ENCODE measurements at places on chromosomes 16 and 17. TPM values are rescaled to one million over a fixed set of nuclear protein-coding genes. Genes with fewer than 3 reads are reported as not detected.

GRCh38 chr17:77165577-77165976 is 24.8 kb downstream of the SEC14L1 start:
- DNase-seq: no peak

DNA sequence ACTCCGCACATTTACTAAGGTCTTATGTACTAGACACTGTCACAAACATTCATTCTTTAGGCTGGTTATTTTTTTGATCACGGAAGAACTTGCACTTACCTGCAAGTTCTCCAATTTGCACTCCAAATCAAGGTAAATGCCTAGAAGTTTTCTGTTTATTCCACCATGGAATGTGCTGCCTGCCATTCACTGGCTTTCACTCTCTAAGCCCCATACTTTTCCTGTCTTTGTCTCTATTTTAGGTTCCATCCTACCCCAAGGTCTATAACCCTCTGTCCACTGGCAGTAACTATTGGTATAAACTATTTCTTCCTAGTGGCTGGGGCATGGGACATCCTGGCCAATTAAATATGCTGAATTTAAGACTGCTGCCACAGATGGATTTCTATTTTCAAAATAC is 15.9 kb downstream of the XPO6 start:
- DNase-seq: no peak

- DNase-seq: no peak
Measured at GRCh38 chr16:47858333-47858982, 297.3 kb downstream of the ABCC12 start.

Gene CIBAR2
- not detected for total RNA-seq

DNA sequence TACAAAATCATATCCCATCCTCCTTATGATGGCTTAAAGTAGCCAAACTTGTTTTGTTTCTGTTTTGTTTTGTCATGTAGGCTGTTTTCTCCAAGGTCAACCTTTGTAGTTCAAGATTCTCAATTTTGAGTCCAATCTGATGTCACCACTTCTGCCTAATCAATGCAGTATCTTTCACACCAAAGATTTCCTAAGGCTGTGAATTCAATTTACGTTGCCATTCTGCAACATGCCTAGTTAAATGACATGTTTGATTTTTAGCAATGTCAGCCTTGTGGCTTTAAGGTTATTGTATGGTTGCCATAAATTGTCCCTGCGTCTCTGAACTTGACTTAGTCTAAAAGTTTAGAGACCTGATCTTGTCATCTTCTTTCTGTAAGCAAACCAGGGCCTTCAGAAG is 20.4 kb downstream of the ZNF213 start:
- no peak for DNase-seq

DNA sequence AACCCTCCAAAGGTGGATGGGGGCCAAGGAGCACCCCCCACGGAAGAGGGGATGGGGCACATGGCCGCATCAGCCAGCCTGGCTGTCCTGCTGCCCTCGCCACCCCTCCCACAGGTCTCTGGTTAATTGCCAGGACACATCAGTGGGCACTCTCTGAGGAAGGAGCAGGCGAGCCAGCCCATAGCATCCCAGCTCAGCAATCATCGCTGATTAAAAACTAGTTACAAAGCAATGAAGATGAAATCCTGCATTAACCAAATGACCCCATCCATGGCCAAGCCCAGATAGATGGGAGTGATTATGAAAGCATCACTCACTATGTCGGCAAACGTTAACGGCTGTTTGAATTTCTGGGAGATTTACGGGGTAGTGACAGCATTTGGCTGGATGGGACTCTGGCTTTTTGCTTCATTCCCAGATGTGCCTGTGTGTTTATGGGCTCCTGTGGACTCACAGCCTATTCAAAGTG is 45.3 kb downstream of the CCDC182 start:
- DNase-seq: no peak

DNA sequence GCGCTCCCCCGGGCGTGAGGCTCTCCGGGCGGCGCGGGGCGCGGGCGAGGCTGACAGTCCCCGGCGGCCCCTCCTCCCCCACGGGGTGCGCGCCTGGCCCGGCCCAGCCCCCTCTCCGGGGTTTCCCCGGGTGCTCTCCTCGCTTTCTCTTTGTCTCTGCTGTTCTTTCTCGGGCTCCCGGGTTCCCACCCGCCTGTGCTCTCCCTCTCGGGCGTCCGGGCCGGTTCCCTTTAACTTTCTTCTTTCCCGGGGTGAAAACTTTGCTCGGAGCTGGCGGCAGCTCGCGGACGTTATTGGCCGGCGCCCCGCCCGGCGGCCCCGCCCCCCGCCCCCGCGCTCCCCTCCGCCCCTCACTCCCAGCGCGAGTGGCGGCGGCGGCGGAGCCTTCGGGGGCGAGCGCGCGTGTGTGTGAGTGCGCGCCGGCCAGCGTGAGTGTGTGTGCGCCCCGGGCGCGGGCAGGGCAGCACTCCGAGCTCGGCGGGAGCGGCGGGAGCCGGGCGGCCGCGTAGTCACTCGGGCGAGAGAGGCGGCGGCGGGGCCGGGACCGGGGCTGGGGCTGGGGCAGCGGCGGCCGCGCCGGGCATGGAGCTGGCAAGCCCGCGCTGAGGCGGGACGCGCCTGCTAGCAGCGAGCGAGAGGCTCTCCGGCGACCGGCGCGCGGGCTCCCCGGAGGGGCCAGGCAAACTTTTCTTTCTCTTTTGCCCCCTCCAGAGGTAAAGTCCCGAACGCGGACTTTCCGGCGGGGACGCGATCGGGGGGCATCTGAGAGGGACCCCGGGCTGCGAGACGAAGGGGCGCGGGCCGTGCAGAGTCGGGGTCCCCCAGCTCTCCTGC is at the start of gene NTN1:
Gene NTN1 (plus strand): TSS at position 353 of the 834 bp plus-strand sequence. CDS start 864 bp downstream, outside the sequence.
- no peak for DNase-seq

Gene NOTUM
- total RNA-seq: 0.19 TPM
